Activated naive CD4-positive, alpha-beta T cell (primary cell): ENCODE measurements at places on chromosomes 7 and 10.

GRCh38 chr10:13758312-13758711 lies 171.5 kb downstream of the PRPF18 start:
- DNase-seq, result no peak

- no peak for DNase-seq
Measured at GRCh38 chr10:16491933-16492332, 29.7 kb downstream of the C1QL3 start.

- DNase-seq, result no peak
Measured at GRCh38 chr7:21966271-21966670, 20.6 kb upstream of the CDCA7L start.

DNA sequence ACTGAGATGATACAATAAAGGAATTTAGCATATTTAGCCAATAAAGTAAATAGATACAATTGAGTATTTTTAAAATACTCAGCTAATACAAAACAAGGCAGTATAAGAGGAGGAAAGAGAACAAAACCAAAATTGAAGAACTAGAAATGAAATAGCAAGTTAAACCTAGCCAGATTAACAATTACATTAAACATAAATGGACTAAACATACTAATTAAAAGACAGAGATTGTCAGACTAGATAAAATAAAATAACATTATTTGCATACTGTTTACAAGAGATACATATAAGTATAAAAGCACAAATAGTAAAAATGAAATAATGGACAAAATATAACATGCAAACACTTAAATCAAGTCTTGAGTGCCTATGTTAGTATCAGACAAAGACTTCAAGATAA lies 517.7 kb upstream of the PHF14 start:
- DNase-seq, result no peak

DNA sequence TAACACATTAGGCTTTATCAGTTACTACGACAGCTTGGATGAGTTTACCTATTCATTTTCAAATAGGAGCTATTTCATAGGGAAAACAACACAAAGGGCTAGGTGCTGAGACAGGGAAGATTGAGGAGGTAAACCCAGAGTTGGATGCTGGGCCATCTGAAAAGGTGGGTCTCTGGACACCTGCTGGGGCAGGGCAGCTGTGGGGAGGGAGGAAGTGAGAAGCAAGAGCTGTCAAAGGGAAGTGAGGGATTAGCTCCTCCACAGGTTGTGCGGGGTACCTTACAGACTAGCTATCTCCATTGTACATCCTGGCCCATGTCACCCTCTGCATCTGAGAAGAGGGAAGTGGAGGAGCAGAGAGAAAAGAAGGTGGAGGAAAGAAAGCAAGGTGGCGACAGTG lies 48.9 kb downstream of the BLNK start:
- no peak for DNase-seq

GRCh38 chr7:142608630-142609428 lies 140.4 kb upstream of the PRSS1 start:
- DNase-seq, result no peak

- no peak for DNase-seq
Measured at GRCh38 chr7:155878674-155879073, 66.4 kb upstream of the SHH start.

DNA sequence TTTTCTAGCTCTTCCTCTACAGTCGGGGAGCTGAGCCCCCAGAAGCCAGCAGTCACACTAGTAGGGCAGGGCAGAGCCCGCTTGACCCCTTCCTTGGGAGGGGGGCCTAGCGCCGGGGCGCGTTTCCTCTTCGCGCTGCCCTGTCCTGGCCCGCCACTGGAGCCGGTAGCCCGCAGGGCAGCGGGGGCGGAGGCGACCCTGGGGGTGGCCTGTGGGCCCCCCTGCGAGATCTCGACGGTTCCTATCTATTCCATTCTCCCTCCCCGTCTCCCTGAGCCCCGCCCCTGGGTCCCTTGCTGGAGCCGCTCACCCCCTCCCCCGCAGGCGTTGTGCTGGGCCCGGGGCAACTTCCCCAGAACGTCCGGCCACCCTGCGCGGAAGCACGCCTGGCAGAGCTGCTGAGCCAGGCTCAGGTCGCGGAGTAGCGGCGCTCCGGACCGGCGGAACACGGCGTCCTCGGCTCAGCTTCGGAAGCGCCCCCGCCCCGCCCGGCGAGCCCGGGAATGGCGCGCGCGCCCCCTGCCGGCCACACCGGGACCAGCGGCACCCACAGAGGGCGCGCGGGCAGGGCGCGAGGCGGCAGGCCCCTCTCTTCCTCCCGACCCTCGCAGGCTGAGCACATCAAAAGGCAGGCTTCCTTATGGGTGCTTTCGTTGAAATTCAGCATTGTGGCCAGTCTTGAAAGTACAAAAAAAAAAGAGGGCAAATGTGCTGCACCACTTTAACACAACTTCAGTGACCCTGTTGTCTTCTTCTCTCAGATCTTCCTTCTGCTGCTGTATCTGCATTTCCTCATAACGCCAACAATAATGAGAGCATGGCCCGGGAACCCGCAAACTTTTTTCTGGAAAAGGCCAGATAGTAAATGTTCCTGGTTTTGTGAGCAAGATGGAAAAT lies 327.6 kb downstream of the TNS3 start:
- DNase-seq, result peak; percentile 21

GRCh38 chr7:163298-163695 lies 29.1 kb upstream of the FAM20C start:
- no peak for DNase-seq

DNA sequence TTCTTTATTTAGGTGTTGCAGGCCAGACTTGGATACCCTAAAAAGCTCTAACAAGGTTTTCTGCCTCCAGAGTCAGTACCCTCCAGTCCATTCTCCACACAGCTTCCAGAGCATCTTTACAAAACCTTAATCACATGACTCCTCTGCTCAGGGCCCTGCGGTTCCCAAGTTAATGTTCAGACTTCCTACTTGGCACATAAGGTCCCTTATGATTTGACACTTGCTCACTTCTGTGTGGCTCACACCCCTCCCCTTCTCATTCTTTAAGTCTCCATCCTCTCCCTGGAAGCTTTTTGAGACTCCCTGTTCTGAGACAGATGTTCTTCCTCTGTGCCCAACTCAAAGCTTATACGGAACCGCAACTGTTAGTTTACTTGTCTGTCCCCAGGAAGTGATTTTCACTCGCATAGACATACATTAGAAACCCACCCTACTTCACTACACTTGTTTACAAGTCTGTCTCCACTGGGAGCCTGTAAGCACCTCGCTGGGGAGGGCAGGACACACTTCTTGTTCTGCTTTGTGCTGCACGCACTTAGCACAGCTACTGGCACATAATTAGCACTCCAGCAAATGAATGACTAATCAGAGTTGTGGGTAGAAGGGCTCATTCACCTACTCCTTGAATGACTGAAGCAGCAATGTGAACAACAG lies 154.3 kb upstream of the LAMB4 start:
- no peak for DNase-seq

DNA sequence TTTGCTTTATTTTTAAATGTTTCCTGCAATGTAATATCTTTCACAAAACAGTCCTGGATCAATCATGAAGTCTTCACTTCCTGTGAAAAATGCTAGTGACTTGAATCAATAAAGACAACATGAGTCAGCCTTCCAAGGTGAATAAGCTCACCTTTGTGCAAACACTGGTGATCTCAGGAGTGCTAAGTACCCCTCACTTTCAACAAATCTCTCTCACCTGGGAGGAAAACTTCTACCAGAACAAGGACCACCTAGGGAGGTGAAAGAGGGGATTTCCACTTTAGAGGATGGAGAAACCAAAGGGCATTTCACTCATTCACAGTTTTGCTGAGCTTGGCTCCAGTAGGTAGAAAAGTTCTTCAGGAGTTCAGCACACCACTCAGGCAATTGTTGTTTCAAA lies 64.8 kb downstream of the CALD1 start:
- no peak for DNase-seq

DNA sequence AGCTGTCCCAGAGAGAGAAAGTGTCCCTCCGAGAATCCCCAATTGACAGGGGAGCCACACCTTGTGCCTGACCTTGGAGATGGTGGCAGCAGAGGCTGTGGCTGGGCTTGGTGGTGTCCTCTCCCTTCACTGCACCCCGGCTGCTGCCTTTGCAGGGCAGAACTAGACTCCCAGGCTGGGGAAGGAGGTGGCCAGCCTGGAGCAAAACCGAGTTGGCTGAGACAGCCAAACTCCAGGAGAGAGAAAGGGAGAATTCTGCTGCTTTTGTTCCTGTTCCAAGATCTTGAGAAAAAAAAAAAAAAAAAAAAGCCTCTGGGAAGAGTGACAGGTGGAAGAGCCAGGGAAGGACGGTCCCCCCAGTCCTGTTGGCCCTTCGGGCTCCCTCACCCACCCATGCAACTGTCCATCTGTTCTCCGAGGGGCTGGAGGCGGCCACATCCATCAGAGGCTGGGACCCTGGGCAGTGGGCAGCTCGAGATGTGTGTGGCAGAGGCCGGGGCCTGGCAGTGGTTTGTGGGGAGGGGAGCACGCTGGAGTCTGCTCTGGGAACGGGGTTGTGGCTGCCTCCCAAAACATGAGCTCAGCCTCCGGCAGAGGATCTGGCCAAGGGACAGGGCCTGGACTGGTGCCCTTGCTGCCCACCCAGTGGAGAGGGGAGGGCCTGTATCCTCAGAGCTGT lies 35.5 kb downstream of the CLIP2 start:
- DNase-seq, result no peak

GRCh38 chr7:1882451-1882850 lies 212.4 kb downstream of the ELFN1 start:
- DNase-seq, result no peak

GRCh38 chr10:132332433-132332754 lies 401 bp downstream of the LRRC27 start:
- no peak for DNase-seq

DNA sequence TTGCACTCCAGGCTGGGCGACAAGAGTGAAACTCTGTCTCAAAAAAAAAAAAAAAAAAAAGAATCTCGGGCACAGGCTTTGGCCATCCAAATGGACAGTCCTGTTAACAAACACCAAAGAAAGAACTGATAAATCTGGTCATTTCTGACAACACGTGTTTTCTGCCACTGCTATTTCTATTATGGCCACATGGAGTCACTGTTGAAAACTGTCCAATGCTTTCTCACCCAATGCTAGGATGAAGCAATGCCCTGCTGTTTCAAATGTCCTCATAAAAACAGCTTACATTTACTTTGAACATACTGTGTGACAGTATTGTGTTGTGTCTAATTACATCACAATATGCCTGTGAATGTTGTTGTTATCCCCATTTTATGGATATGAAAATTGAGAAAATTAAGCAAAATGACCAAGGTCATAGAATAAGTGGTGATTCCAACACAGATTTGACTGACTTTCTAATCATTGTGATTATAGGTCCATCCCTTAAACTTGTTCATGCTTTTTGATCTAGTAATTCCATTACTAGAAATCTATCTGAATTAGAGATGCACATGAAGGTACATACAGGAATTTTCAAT lies 19.9 kb upstream of the MAP3K8 start:
- no peak for DNase-seq

- no peak for DNase-seq
Measured at GRCh38 chr7:121305109-121305508, 23.7 kb upstream of the WNT16 start.

DNA sequence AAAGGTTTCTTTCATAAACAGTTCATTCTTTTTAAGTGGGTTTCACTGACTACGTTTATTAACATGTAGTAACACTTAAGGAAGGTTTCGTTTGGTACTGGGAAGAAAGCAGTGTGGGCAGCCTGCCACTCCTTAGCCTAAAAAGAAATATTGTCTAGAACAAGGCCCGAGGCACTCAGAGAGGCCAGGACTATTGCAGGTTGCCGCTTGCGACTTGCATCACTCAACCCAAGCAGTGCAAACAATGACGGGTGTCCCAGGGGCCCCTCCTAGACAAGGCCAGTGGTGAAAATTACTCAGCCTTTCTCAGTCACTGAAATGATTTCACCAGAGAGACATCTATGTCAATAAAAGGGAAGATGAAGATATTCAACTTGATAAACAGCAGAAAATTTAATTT lies 243.9 kb downstream of the SNX13 start:
- DNase-seq, result no peak

GRCh38 chr7:86904949-86905834 lies 154.3 kb downstream of the ELAPOR2 start:
- no peak for DNase-seq

- no peak for DNase-seq
Measured at GRCh38 chr7:37912756-37913155, 3.9 kb downstream of the SFRP4 start.

- no peak for DNase-seq
Measured at GRCh38 chr7:116030651-116031276, at the start of gene TFEC. Gene TFEC (minus strand): TSS chr7:116030763. CDS start chr7:115984441, 46,322 bp downstream.

GRCh38 chr7:81503336-81503735 lies 266.5 kb downstream of the HGF start:
- no peak for DNase-seq
